ENCODE measurements at places on chromosomes 7 and 10.

GRCh38 chr7:875051-875450 is 1.3 kb upstream of the GET4 start:
- no peak for DNase-seq

DNA sequence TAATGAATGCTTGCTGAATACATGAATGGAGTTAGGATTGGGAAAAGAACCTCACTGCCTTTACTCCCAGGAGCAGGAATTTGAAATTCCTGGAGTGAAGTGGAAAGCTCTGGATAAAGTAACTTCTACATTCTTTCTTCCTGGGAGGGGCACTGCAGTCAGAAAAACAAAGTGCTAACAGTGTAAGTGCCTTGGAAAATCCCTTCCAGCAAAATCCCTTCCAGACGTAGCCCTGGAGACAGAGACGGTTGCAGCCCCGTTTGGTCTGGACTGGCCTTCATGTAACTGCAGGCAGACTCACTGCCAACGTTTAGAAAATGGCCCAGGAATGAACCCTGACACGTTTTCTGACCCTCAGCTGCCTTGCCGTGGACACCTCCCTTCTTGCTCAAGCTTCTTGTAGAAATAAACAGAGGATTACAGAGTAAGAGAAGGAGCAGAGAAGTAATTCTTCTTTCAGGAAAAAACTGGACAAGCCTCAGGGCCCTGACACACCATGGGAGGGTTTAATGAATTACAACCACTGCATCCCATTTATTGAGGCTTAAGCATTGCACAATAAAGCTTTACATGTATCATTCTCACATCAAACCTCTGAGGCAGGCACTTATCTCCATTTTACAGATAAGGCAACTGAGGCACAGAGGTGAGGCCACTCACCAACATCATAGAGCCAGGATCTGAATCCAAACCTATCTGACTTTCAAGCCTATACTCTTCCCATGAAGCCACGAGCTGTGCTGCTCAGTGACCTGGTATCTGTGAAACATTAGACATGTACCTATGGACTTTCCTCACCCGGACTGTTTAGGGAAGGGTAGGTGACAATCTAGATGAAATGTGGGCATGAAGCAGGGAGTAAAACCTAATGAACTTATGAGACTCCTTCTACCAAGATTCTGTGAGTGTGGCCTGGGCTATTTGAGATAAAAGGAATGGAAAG is 7.8 kb downstream of the ITPRIP start:
- DNase-seq: no peak

DNA sequence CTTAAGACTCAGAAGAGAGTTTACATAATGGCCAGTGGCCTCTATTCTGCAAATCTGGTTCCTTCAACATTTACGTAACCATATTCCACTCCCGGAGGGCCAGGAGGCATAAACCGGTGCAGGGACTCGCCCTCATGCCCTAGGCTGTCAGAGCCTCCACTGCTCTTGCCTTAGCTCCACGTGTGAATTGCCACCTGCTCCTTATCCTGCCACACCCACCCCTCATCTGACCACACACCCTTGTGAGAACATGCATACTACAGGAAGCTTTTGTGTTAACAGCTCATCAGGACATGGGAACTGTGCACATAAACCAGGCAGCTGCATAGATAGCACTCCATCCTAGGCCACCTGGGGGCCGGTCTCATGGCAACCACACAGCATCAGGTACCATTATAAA is 146.7 kb upstream of the PFKP start:
- no peak for DNase-seq

DNA sequence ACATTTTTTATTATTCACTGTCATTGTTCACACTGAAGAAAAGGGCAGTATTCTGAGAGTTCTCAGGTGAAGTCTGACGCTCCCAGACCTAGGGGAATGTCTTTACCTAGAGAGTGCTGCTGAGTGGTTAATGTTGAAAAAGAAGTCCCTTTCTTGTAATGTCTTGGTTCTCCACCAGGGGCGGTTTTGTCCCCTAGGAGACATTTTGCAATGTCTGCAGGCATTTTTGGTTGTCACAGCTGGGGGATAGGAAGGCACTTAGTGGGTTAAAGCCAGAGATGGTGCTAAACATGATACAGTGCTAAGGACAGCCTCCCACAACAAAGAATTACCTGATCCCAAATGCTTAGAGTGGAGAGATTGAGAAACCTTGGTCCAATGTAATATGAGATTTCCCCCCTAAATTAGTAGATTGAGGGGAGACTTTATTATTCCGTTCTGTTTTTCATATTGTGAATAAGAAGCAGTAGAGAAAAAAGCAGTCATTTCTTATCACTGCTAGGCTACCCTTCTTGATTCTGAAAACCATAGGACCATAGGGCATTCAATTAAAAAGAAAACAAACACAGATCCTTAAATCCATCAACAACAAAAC is 13.1 kb downstream of the UMAD1 start:
- DNase-seq: no peak

DNA sequence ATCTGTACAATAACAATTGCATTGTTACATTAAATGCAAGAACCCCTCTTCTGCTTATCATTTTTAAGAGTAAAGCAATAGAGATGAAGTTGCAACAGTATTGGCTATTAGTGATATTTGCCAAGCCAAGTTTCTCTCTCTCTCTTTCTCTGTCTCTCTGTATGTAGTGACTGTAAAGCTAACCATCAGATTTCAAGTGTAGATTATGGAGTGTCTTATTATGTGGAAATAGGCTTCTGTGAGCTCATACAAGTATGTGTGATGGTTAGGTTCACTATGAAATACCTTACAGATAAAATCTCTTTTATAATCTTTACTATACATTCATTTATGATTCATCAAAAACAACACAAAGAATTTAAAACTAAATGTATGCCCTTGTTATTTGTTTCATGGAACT is 28.6 kb upstream of the NRP1 start:
- no peak for DNase-seq

Data from GM12864 (cell line).